Liver (tissue), 10 donors: ENCODE measurements at places on chromosomes 5 and 9. TPM values are rescaled to one million over a fixed set of nuclear protein-coding genes. Genes with fewer than 3 reads are reported as not detected.
A peak's percentile ranks its signal among the peaks of the same experiment; 100 is the strongest.

DNA sequence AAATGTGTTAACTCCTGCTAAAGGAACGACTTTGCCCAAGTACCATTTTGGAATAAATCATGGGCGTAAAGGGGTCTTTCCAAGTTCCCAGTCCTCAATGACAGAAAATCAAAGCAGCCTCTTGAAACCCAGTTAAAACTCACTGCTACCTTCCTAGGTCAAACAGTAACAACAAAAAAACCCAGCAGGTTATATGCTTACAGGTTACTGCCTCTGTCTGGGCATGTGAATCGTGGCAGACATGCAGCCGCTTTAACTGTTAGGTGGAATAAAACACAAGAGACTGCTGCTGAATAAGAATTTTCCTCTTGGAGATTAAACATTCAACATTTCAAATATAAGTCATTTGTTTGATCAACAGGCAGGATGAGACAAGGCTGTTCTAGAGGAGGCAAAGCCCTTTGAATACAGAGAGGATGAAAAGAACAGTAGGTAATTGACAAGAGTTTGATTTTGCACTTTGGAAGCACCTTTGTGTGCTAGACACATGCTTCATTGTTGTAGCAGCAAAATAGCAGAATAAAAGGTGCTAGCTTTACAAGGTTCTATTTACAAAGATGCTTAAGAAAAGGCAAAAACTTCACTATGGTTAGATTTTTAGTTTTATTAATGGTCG is 319.4 kb downstream of the NDUFS4 start:
- no peak for DNase-seq

DNA sequence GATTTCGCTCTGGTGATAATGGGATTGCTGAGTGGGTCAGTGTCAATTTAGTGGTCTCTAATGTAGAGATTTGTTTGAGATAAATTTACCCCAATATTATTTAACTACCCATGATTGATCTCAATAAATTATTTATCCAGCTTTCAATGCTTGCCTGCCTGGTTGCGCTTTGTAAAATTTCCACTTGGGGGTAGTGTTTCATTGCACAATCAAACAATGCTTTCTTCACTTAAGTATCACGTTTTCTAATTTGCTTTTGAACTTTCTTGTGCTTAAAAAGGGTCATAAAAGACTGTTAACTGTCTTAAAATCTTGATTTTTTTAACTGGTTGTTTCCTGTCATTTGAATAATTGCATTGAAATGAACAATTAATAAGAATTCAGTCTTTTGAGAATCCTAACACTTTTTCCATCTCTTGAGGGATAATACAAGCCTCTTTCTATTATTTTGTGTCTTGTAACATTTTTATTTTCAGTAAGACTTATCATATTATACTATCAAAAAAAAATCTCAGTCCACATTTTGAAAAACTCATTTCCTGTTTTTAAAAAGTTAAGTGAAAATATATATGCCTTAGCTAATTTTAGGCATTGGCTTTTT is 18.7 kb downstream of the HSD17B4 start:
- DNase-seq = no peak

GRCh38 chr5:87184605-87185004 is 83.1 kb upstream of the RASA1 start:
- DNase-seq = no peak

- DNase-seq = no peak
Measured at GRCh38 chr9:15909297-15909696, 356.5 kb downstream of the CCDC171 start.

DNA sequence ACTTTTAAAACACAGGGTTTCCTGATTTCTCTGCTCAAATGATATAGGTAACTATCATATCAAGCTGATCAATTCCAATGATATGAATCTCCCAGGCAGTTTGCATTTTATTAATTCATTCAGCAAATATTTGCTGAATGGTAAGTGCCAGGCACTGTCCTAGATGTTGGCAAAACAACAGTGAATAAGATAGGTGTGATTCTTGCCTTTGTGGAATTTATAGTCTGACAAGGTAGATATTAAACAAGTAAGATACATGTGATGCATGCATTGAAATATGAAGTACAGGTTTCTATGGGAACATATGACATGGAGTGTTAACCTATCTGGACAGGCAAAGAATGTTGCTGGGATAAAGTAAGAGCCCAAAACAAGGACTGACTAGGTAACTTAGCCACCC is 231.8 kb upstream of the DAB2 start:
- no peak for DNase-seq

DNA sequence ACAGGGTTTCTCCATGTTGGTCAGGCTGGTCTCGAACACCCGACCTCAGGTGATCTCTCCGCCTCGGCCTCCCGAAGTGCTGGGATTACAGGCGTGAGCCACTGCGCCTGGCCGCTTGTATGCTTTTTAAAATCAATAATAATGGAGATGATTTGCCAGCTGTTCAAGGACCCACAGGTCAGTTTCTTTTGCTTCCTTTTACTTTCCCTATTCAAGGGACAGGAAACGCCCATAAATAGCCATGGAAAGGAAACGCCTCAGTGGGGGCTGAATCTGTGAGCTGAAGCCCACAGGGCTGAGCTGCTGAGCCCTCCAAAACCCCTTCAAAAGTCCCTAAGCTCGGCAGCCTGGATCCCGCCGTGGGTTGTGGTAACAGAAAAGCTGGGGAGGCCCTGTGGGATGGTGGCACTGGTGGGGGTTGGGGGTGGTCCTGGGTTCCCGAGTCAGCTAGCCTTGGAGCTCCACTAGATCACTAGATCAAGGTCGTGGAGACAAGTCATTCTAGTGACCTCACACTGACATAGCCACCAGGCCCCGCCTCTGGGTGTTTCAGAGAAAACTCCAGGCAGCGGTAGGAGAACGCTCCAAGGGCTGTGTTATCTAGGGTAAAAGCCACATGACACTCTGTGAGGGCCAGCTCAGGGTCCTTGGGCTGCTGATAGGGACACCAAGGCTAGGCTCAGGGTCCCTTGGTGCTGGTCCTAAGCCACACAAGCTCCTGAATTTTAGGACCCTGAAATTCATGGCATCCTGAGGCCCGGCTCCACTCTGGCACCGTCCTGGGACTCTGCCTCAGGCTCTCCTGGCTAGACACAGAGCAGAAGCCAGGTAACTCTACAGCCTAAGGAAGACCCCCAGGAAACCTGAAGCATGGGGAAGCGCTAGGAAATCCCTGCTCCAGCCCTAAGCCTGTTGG is 18.0 kb upstream of the DUSP1 start:
- peak; percentile 84 for DNase-seq

GRCh38 chr9:128595471-128595870 is 43.1 kb downstream of the SPTAN1 start:
- DNase-seq = no peak

GRCh38 chr9:90600029-90600428 is 42.6 kb downstream of the DIRAS2 start:
- DNase-seq = no peak

DNA sequence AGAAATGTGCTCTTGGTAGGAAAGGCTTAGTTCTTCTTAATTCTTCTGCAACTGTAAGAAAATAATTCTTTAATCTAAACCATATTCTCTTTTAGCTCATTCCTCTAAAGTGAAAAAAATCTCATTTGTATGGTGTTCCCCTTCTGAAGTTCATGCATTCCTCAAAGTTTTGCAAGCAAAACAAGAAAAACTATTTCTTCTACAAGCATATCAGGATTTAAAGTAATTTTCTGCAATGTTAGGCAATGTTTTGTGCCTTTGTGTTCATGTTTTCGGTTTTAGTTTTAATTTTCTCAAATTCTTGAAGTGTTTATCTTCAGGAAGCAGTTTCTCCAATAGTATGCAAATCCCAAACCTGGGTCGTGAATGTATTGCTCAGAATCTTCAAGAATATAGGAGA is 12.7 kb upstream of the GPR21 start:
- no peak for DNase-seq

GRCh38 chr9:16637218-16637617 is 233.3 kb downstream of the BNC2 start:
- DNase-seq = no peak

GRCh38 chr5:82470185-82470994 is 192.2 kb upstream of the RPS23 start:
- no peak for DNase-seq

GRCh38 chr5:165119175-165119574 is 1613.8 kb downstream of the MAT2B start:
- no peak for DNase-seq

DNA sequence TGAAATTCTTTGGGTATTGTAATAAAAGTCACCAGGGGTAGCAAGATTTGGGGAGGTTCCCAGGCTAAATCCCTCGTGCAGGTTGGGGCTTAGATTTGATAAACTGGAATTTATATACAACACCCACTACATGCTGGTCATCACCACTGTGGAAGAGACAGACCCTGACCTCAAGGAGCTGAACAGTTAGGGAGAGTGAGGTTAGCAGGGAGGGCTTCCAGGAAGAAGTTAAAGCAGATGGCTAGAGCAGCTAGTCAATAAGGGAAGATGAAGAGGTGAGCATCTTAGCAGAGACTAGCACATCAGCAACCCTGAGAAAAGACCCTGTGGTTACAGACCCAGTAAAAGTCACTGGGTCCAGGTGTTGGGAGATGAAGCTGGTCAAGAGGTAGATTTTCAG is 6.4 kb downstream of the CTSL start:
- no peak for DNase-seq

- DNase-seq = no peak
Measured at GRCh38 chr5:82422751-82423181, 144.6 kb upstream of the RPS23 start.

GRCh38 chr9:23672151-23672550 is 153.9 kb downstream of the ELAVL2 start:
- no peak for DNase-seq

DNA sequence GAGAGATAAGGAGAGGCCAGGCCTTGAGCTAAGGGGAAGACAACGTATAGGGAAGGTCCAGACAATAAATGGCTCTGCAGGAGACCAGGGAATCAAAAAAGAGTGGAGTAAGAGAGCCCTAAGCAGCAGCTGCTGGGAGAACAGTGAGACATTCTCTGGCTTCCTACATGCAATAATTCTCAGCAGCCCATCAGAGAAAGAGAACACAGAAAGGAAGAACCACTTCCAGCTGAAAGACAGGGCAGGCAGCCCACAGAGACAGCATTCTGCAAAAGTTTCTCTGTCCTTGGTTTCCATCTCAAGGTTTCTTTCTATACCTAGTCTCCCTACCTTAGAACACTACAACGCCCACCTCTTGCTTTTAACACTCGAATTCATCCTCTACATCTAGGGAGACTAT is 189.9 kb downstream of the DEPDC1B start:
- DNase-seq = no peak

- no peak for DNase-seq
Measured at GRCh38 chr9:100167915-100168654, 69.0 kb downstream of the INVS start.

GRCh38 chr5:13403351-13403750 is 541.1 kb downstream of the DNAH5 start:
- no peak for DNase-seq

DNA sequence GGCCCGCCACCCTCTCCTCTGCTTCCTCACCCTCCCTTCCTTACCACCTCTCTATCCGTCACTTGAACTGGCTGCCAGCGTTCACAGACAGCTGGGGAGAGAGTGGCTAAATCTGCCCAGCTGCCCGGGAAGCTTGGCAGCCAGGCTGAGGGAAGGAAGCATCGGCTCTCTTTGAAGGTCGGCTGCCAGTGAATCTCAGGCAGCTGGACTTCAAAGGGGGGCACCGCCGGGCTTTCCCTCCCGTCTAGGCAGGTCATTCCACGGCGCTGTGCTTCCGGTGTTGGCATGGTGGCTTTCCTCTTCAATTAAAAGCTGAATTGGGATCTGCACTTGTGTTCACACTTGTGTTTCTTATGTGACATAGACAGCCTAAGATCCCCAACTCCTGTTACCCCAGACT is 174.0 kb downstream of the GDNF start:
- DNase-seq = no peak

CCL19 gene
- total RNA-seq = 0.33 TPM

GPX3 gene
- total RNA-seq = 72.9 TPM

PHYHD1 gene
- 9.2 TPM for total RNA-seq

TMCO6 gene
- 55.9 TPM for total RNA-seq

ZNF462 gene
- 2.1 TPM for total RNA-seq
